T1000 (cell line): ENCODE measurements at places on chromosomes 1 and 21.

- DNase-seq: no peak
Measured at GRCh38 chr1:3067671-3068563, 1.1 kb upstream of the PRDM16 start.

- no peak for DNase-seq
Measured at GRCh38 chr1:230067419-230067870, 407 bp downstream of the GALNT2 start.

DNA sequence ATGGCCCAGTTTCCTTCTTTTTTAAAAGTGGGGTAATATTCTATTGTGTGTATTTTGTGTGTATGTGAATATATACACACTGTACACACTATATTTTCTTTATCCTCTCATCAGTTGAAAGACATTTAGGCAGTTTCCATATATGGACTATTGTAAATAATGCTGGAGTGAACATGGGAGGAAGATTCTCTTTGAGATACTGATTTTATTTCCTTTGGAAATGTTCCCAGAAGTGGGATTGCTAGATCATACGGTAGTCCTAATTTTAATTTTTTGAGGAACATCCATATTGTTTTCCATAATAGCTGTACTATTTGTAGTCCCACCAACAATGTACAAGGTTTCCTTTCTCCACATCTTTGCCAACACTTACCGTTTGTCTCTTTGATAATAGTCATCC lies 51.0 kb downstream of the F3 start:
- DNase-seq: no peak

- no peak for DNase-seq
Measured at GRCh38 chr1:203148127-203148526, 20.6 kb downstream of the ADORA1 start.

DNA sequence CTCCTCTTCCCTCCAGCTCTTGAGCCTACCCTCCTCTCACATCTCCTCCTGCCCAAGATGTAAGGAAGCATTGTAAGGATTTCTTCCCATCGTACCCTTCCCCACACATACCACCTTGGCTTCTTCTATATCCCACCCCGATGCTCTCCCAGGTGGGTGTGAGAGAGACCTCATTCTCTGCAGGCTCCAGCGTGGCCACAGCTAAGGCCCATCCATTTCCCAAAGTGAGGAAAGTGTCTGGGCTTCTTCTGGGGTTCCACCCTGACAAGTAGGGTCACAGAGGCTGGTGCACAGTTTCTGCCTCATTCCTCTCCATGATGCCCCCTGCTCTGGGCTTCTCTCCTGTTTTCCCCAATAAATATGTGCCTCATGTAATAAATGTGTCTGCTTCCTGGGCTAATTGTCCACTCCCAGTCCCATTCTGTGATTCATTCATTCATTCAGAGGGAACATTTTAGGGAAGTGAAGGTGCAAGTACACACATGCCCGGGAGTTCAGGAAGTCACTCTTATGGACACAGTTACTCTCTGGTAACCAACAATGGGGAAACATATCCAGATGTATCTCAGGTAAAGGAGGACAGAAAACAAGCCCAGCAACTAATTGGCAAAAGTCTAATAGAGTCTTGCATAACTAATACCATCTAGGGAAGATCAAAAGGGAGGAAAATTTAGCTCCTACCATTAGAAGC lies 1.9 kb downstream of the SPRR4 start:
- DNase-seq: no peak

GRCh38 chr1:29201595-29202051 lies 19.9 kb upstream of the SRSF4 start:
- no peak for DNase-seq

GRCh38 chr1:1680912-1681273 lies 11.7 kb downstream of the SLC35E2B start:
- DNase-seq: no peak

- no peak for DNase-seq
Measured at GRCh38 chr1:94622757-94623156, 81.2 kb upstream of the F3 start.

DNA sequence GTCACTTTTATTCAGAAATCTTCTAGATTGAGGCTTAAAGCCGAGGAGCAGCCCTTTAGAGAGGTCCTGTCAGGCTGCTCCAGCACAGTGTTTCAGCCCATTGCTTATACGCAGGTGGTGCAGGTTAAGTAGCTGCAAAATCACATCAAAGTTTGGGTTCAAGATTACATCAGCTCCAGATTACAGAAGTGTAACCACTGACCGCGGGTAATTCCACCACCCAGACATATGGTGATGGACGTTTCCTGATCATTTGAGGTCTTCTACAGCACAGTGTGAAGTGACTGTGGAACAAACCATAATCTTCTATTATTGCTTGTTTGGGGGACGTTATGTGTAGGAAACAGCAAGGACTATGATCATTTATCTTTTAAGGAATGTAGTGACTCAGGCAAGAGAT lies 11.8 kb downstream of the C1orf115 start:
- no peak for DNase-seq

- no peak for DNase-seq
Measured at GRCh38 chr1:67674260-67675011, 10.6 kb upstream of the GADD45A start.

- DNase-seq: no peak
Measured at GRCh38 chr1:65564493-65564892, 144.0 kb downstream of the LEPR start.

DNA sequence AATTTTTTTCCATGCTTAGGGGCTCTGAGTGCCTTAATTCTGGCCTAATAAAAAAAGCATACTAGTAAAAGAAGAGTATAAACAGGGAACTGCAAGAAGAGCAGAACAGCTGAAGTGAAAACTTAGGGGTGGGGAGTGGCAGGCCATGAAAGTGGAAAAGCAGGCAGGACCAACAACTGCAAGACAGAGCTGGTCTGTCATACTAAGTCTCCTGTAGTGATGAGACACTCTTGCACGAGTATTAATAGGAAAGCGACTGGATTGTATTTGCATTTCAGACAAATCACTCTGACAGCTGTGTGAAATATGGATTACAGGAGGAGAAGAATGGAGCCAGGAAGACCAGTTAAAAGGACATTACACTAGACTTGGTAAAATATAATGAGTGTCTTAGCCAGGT lies 449.9 kb downstream of the NUF2 start:
- no peak for DNase-seq

GRCh38 chr1:204493145-204493983 lies 1.2 kb downstream of the PIK3C2B start:
- DNase-seq: peak; percentile 34
